Cerebellum (tissue), 4 donors: ENCODE measurements at places on chromosomes 12 and 14. TPM values are rescaled to one million over a fixed set of nuclear protein-coding genes. Genes with fewer than 3 reads are reported as not detected.

Gene CBLN3
- total RNA-seq: 0.91 TPM

Gene CERS5
- total RNA-seq: 93.8 TPM

Gene TMTC1
- 13.9 TPM for total RNA-seq

Gene GPR162
- 28.5 TPM for total RNA-seq

Gene TSHR
- total RNA-seq: 1.5 TPM

Gene DHH
- 0.54 TPM for total RNA-seq

Gene ACVRL1
- total RNA-seq: 12.3 TPM

Gene SDR9C7
- total RNA-seq: 0.18 TPM

Gene DDN
- 0.64 TPM for total RNA-seq
